ENCODE measurements at places on chromosomes 6 and 20.

GRCh38 chr6:16136621-16137450 is 8.0 kb downstream of the MYLIP start:
- DNase-seq = no peak

DNA sequence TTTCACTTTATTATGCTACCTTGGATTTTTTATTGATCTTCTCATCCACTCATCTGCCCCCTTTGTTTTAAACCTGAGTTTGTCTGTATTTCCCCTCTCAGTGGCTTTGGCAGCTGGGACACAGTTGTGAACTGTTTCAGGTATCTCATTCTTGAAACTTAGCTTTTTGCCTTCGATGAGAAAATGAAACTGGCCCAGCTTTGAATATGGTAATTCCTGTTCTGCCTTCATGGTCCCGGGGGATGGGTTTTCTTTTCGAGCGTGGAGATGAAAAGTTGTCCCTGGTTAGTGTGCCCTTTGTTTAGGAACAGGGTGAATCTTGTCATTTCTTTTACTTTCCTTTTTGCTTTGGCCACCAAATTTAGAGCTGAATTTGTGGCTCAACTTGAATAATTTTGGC is 25.6 kb downstream of the DHX35 start:
- no peak for DNase-seq

- DNase-seq = no peak
Measured at GRCh38 chr6:122788663-122789181, 336 bp upstream of the SMPDL3A start.

GRCh38 chr6:155042983-155043382 is 47.9 kb downstream of the TIAM2 start:
- DNase-seq = no peak

DNA sequence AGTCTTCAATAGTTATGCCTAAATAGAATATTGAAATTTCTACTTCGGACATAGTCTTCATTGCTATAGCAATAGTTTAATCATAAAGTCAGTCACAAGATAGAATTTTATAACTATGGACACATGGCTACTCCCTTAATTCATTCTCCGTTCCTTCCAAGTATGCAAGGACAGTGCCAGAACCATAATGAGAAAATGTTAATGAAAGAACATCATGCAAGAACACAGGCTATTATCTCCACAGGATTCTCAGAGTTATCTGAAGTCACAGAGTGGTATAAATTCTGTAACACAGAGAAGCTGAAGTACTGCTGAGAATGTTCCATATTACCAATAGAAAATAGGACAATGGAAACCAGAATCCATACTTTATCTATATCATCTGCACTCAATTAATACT is 826.2 kb downstream of the EPHA7 start:
- DNase-seq = no peak

DNA sequence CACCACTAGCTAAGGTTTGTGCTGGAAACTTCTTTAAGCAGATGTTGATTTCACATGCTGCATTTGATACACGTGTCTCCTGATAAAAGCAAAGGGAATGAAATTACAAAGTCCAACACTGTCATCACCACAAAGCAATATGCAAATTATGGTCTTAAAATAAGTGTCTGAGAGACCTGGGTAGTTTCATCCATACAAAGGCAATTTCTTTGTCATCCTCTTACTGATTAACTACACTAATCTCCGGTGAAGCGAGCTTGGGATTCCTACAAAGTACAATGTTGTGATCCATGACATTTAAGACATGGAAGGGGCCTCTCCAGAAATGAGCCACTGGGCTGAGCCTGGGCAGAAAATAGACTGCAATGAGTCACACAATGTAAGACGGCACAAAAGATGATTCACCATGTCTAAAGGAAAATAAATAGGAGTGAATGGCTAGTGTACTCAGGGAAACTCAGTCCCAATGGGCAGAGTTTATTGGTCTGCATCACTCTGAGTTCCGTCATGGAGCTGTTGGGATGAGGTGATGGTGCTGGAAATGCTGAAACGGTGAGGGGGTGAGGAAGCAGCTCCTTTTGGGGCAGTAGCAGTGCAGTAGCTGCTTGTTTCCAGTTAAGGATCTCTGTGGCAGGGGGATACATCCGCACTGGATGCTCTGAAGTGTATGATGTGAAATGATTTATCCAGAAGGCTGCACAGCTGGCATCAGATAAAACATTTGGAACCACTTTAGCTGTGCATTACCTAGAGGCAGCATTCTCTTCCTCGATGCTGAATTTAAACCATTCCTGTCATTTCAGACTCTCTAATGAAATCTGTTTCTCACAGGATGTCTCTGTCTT is 103.3 kb downstream of the IBTK start:
- DNase-seq = no peak

GRCh38 chr6:149508485-149508884 is 23.7 kb upstream of the ZC3H12D start:
- DNase-seq = no peak

DNA sequence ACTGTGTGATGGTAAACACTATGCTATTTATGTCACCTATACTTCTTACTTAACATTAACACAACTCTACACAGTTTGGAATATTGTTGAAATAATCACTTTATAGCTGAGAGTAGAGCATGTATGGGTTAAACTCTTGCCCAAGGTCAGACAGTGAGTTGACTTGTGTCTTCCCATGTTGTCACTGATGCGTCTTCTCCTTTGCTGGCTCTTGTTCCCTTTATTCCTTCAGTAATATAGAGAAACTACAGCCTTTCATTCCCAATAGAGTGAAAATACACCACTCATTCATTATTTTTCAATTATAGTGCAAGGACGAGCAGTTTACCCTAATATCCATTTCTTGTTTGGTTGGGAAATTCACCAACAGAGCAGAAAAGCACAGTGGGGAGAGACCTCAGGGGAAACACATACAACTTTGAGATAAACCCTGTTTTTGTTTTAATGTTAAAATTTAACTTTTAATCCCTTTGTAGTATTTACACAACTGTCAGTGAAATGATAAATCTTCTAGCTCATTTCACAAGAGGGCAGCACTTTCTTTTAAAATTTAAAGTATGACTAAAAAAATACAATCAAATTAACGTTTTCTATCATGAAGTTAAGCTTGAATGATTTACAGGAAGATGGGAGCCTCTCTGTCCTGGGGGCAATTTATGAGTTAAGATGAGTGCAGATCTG is 363.0 kb downstream of the UTRN start:
- DNase-seq = no peak
